Stimulated activated CD4-positive, alpha-beta T cell treated with anti-CD3 and anti-CD28 coated beads, Interleukin-15, amount 100 ng/mL, for 1 hour (primary cell): ENCODE measurements at places on chromosomes 13 and 19.

GRCh38 chr19:12649941-12650340 is 16.6 kb downstream of the MAN2B1 start:
- DNase-seq, result no peak

- no peak for DNase-seq
These were observed 2.7 kb downstream of the PLEKHF1 start for GRCh38 chr19:29667901-29668341.

DNA sequence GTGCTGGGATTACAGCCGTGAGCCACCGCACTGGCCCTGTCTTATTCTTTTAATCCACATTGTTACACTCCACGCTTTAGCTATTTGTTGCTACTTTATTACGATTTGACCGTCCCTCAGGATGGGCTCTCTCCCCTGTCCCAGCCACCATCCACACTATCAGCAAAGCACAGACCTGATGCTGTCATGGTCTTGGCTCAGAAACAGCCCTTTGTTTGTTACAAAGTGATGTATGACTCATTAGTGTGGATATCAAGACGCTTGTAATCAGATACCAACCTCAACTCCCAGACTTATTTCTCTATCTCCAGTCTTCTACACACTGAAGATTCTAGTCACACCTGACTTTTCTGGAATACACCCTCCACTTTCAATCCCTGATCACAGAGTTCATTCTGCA is 84.6 kb upstream of the FREM2 start:
- DNase-seq, result no peak

GRCh38 chr19:54916822-54917221 is 10.9 kb downstream of the NCR1 start:
- DNase-seq, result no peak

- DNase-seq, result no peak
These were observed 107.8 kb downstream of the RXFP2 start for GRCh38 chr13:31846961-31847752.

- DNase-seq, result no peak
These were observed 2.7 kb downstream of the TNPO2 start for GRCh38 chr19:12720851-12721655.
